Smooth muscle cell of the umbilical artery (primary cell): ENCODE measurements at places on chromosomes 13 and 19. TPM values are rescaled to one million over a fixed set of nuclear protein-coding genes. Genes with fewer than 3 reads are reported as not detected.

Gene ZNF441
- 8.1 and 14.0 TPM in 2 replicates for total RNA-seq

Gene KLK11
- not detected in 2 replicates for total RNA-seq

Gene TMEM86B
- total RNA-seq: 0.59 and 1.4 TPM in 2 replicates

Gene ADM5
- 0.51 and 0.59 TPM in 2 replicates for total RNA-seq

Gene CGB3
- not detected in 2 replicates for total RNA-seq

Gene GMIP
- 5.9 and 10.3 TPM in 2 replicates for total RNA-seq

Gene LHFPL6
- total RNA-seq: 39.7 and 52.9 TPM in 2 replicates

Gene CEACAM6
- not detected in 2 replicates for total RNA-seq

Gene TLE2
- total RNA-seq: 0.88 and 0.89 TPM in 2 replicates

Gene VSTM2B
- not detected in 2 replicates for total RNA-seq

Gene SIGLEC12
- not detected in 2 replicates for total RNA-seq

Gene LRRC8E
- 5.9 TPM in 2 replicates for total RNA-seq

Gene ATP4A
- total RNA-seq: not detected in 2 replicates

Gene RASIP1
- total RNA-seq: 0.74 and 0.89 TPM in 2 replicates

Gene FBXO17
- 19.6 and 21.5 TPM in 2 replicates for total RNA-seq

Gene IRGC
- total RNA-seq: not detected in 2 replicates

Gene S1PR2
- 12.5 and 17.1 TPM in 2 replicates for total RNA-seq

Gene FFAR1
- total RNA-seq: not detected in 2 replicates

Gene SHANK1
- total RNA-seq: 6.8 and 11.0 TPM in 2 replicates

Gene TRPC4
- 7.4 and 23.7 TPM in 2 replicates for total RNA-seq

Gene SGCG
- 5.2 and 17.8 TPM in 2 replicates for total RNA-seq

Gene KLK4
- total RNA-seq: not detected in 2 replicates

Gene WDR87
- not detected in 2 replicates for total RNA-seq

Gene BEST2
- not detected in 2 replicates for total RNA-seq

Gene BABAM1
- total RNA-seq: 75.2 and 78.1 TPM in 2 replicates

Gene DAND5
- not detected in 2 replicates for total RNA-seq

Gene TMC4
- total RNA-seq: under 0.01 and 0.60 TPM in 2 replicates

Gene BRME1
- total RNA-seq: under 0.01 and 0.37 TPM in 2 replicates

Gene LIM2
- total RNA-seq: not detected in 2 replicates

Gene ZNF586
- total RNA-seq: 17.4 and 21.4 TPM in 2 replicates

Gene SIGLEC14
- not detected in 2 replicates for total RNA-seq

Gene ZNF709
- 2.9 and 4.8 TPM in 2 replicates for total RNA-seq

Gene FBXL12
- total RNA-seq: 17.8 and 19.4 TPM in 2 replicates

Gene ZNF554
- 2.9 and 5.0 TPM in 2 replicates for total RNA-seq

Gene KCNJ14
- 0.59 and 1.5 TPM in 2 replicates for total RNA-seq

Gene CACNG6
- total RNA-seq: not detected in 2 replicates

Gene SPATA13
- total RNA-seq: 8.2 and 9.2 TPM in 2 replicates

Gene ZNF714
- 4.5 and 7.8 TPM in 2 replicates for total RNA-seq

Gene WTIP
- total RNA-seq: 42.5 and 46.4 TPM in 2 replicates

Gene ZNF835
- 0.09 and 0.30 TPM in 2 replicates for total RNA-seq

Gene RETN
- total RNA-seq: not detected in 2 replicates

Gene ZNF471
- total RNA-seq: 5.3 and 9.1 TPM in 2 replicates

Gene DCT
- 0.09 TPM in 1 of 2 replicates, not detected in the other for total RNA-seq

Gene NLRP11
- not detected in 2 replicates for total RNA-seq

Gene TEX101
- not detected in 2 replicates for total RNA-seq

Gene ACTMAP
- total RNA-seq: 0.59 and 1.9 TPM in 2 replicates

Gene POSTN
- total RNA-seq: 20.1 and 201 TPM in 2 replicates

Gene IL12RB1
- under 0.01 and 0.09 TPM in 2 replicates for total RNA-seq

Gene EID2B
- total RNA-seq: 1.9 and 3.6 TPM in 2 replicates

Gene CEACAM19
- 0.30 and 1.9 TPM in 2 replicates for total RNA-seq

Gene ICAM4
- total RNA-seq: 1.9 and 2.1 TPM in 2 replicates

Gene PRKCG
- 0.30 TPM in 1 of 2 replicates, not detected in the other for total RNA-seq

Gene ZNF763
- 1.2 and 2.7 TPM in 2 replicates for total RNA-seq

Gene LINGO3
- not detected in 2 replicates for total RNA-seq

Gene ZNF296
- total RNA-seq: 0.32 TPM in 1 of 2 replicates, not detected in the other
